CD4-positive, alpha-beta T cell treated with Interferon alpha-2 for 1 hour (primary cell): ENCODE measurements at places on chromosomes 4 and X.

- no peak for DNase-seq
Observed at GRCh38 chrX:11970578-11971359, 167.5 kb upstream of the FRMPD4 start.

DNA sequence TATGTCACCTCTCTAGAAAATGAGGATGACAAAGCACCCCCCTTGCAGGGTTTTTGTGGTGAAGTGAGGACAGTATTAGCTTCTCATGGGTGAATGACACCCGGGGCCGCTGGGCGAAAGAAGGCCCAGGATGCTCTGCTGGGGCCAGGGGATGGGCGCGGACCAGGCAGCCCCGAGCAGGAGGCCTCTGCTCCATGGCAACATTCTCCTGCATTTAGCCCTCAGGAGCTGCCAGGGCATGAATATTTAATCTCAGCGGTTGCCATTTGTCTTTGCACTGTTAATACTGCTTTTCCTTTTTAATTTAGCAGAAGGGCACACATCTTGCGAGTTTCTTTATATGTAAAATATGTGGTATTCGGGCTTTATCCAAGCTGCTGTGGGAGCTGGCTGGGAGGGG, 30.3 kb upstream of the PSAPL1 start:
- no peak for DNase-seq

GRCh38 chrX:44035571-44035970, 62.4 kb upstream of the NDP start:
- DNase-seq: no peak

- no peak for DNase-seq
Observed at GRCh38 chr4:147325571-147325981, 155.3 kb upstream of the EDNRA start.

DNA sequence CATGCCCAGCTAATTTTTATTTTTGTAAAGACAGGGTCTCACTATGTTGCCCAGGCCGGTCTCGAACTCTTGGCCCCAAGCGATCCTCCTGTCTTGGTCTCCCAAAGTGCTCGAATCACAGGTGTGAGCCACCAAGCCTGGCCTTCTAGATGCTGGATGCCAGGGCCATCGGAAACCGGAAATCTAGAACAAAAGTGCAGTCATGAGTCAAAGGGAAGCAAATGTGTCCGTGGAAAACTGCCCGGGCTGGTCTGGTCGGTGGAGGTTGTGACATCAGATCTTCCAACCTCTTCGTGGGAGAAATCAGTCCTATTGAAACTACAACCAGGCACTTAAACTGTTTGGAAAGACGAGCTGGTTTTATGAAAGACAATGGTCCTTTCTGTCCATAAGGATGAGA, 92.3 kb upstream of the SHOX start:
- no peak for DNase-seq

DNA sequence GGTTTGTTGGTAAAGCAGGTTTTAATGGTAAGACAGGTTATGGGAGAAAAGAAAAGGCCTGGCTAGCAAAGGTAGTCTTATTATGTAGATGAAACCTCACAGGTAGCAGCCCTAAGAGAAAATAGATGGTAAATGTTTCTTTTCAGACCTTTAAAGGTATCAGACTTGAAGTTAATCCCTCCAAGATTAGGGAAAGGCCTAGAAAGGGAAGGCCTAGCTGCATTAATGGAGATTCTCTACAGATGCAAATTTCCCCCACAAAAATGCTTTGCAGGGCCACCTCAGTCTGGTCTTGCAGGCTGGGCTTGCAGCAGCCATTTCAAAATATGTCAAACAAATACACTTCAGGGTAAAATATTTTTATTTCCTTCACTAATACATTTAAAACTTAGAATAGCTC, 1410.6 kb downstream of the RPA4 start:
- no peak for DNase-seq

- no peak for DNase-seq
Observed at GRCh38 chrX:17553469-17553868, 178.5 kb downstream of the NHS start.

DNA sequence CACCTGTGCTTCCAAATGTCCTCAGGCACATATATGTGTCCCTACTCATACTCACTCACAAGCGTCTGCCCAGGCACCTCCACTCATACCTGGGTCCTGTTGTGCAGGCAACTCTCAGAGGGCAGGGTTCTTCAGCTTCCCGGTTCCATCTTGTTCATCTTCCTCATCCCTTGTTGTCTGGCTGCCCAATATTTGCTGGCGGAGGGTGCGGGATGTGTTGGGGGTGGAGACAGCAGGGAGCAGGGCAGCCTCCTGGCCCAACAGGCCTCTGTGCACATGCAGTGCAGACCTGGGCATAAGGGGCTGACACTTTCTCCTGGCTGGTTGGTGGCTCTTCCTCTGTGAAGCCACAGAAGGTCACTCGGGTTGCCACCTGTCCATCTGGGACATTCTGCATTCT, 32.1 kb downstream of the NBDY start:
- no peak for DNase-seq

DNA sequence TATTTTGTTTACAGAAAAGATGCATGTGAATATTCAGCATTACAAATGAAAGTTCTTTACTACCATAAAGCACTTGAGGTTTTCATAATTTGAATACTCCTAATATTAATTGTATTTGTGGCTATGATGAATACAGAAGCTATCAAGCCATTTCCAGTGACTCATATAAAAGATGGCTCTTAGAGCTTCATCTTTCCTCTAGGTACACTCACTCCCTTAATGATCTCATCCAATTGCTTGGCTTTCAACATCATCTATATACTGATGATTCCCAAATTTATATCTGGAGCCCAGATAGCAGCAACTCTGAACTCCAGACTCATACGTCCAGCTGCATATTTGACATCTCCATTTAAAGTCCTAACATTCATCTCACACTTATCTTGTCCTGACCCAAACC, 183.4 kb upstream of the FAM241A start:
- no peak for DNase-seq

DNA sequence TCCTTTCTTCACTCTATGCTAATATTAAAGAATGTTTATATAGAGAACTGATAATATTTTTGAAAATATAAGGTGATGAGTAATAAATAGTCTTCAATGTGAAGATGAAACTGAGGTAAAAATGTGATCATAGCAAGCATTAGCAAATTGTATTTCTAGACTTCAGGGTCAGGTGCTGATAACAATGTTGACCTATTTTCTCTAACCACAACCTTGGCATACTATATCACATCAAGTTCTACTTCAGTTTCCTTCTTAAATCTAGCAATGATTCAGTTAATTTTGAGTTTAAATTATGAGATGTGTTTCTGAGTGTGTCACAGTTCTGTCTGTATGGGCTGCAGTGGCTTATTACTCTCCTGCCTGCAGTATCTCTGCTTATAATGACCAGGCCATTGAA, 209.4 kb downstream of the RAPGEF2 start:
- no peak for DNase-seq
